ENCODE measurements at places on chromosomes 12 and 14.

- DNase-seq, result no peak
Measured at GRCh38 chr14:34219661-34220377, 242.2 kb downstream of the SPTSSA start.

DNA sequence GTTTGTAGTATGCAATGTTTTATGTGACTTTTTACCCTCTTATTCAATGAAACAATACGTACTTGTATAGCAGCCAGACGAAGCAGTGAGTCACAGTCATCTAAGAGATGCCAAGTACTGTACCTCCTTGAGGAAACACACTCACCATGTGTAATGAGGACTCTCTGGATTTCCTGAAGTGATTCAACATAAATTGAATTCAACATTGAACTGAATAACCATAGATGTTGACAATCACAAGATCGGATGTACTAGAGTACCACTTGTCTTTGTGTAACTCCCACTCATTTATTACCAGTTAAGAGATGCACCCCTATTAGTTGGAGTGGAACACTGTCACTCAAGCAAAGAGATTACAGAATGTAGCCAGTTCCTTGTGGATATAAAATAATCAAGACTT, 175.2 kb upstream of the HMGA2 start:
- DNase-seq, result no peak

DNA sequence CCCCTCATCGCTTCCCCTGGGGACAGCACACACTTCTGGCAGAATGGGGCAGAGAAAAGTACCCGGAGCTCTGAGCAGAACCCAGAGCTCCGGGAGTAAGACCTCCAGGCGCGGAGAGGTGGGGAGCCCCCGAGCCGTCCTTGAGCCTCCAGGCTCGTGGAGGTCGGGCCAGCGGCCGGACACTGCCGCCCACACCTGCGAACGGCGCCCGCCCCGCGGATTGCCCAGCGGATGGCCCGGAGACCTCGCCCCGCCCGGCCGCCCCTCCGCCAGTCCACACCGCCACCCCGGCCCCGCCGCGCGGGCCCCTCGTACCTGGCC, 344 bp downstream of the SPTLC2 start:
- no peak for DNase-seq

- no peak for DNase-seq
Measured at GRCh38 chr12:31369712-31370521, 44.0 kb upstream of the SINHCAF start.

GRCh38 chr14:29927376-29928116, at the start of gene PRKD1:
PRKD1 (minus strand) TSS chr14:29927847.
- no peak for DNase-seq

DNA sequence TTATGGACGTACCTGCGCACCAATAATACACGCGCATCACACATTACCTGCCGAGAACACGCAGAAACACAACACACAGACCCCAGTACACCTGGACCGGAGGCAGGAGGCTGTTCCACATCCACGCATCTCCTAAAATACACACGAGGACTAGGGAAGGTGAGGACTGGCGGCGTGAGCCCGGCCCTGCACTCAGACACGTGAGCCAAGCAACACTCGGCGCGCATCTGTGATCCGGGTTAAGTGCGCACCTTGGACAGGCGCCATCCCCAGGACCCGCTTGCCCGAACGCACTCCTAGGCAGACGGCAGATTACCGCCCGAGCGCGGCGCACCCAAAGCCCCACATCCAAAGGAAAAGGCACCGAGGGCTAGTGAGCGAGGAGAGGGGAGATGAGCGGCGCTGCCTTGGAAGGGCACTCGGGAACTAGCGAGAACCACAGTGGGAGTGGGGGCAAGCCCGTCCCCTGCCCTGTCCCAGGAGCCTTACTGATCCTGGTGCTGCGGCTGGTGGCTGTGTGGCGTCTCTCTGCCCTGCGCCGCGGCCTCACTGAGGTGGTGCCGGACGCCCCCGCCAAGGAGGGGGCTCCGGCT, 417 bp downstream of the GLS2 start:
- DNase-seq, result no peak

DNA sequence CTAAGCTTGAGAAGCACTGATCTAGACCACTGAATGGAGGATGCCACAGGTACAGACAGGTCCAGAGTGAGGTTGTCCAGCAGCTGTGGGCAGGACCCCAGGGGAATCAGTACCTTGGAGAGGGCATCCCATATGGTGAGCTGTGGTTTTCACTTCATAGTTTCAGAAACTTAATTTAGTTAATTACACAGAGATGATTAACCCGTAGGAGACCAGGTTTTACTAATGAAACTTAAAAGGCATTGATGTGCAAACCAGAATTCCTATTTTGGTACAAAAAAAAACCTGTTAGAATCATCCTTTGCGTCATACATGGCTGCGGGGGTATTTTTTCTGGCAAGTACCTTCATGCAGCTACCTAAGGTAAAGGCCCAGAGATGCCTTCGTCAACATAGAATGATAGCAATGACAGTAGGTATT, 159.3 kb downstream of the DACT1 start:
- no peak for DNase-seq

DNA sequence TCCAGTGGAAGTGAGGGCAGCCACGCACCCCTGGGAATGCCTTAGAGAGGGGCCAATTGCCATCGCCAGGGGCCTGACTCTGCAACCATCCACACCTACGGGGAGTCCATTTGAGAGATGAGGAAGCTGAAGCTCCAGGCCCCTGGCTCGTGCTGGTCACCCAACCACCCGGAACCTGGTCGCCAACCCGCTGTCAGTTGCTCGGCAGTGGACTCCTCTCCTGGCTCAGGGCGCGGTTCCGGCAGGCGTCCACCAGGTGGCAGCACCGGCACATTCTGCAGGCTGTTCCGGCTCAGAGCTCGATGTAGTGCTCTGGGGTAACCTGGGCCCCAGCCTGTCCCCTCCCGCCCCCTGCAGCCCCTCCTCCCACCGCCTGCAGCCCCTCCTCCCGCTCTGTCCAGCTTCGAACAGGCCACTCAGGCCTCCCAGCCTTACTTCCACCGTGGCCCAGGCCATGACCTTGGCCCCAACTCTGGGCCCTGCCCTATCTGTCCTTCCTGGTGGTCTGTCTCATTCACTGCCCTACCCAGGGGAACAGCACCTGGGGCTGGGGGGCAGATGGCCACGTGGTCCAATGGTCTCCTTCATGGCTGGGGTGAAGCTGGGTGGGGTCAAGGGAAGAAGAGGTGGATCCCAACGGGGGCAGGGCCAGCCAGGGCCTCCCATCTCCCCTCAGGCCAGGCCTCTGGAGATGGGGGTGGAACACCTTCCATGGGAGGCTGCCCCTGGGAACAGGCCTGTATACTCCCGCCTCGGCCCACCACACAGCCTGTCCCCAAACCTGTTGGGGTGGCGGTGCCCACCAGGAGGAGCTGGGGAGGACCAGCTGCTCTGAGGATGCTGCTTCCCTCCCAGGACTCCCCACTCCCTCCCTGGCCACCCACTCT, 15.7 kb downstream of the SIVA1 start:
- peak; percentile 93 for DNase-seq

DNA sequence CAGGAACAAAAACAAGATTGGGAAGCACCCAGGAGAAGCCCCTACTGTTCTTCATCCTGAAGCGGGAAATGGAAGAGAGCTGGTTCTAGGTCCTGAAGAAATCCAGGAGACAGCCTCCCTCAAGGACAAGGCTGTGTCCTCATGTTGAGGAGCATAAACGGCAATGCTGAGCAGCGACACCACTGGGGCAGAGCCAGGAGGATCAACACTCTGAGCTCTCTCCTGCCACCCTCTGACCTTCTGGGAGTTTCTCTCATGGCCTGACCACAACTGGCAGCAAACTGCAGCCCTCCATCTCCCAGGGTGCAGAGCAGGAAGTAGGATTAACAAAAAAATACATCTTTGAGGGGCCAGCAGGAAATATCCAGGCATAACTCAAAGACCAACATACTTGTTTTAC, 1292.2 kb upstream of the TMEM132C start:
- no peak for DNase-seq

Data from stimulated activated naive CD4-positive, alpha-beta T cell (primary cell).